ENCODE measurements at places on chromosomes 6 and 20.
A peak's percentile ranks its signal among the peaks of the same experiment; 100 is the strongest.

DNA sequence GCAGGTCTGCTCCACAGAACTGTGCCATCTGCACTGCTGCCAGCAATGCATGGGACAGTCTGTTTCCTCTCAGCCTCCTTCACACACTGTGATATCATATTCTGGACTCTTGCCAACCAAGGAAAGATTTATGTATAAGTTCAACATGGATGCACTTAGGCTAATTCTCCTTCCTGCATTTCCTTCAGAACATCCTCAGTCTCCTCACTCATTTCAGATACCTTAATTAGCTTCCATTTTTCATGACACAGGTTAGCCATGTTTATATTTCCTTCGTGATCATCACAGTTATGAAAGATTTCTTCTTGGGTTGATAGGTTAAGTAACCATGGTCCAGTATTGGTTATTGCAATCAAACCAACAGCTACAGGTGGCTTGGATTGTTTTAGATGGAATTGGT lies 46.4 kb upstream of the DDR1 start:
- no peak for DNase-seq

DNA sequence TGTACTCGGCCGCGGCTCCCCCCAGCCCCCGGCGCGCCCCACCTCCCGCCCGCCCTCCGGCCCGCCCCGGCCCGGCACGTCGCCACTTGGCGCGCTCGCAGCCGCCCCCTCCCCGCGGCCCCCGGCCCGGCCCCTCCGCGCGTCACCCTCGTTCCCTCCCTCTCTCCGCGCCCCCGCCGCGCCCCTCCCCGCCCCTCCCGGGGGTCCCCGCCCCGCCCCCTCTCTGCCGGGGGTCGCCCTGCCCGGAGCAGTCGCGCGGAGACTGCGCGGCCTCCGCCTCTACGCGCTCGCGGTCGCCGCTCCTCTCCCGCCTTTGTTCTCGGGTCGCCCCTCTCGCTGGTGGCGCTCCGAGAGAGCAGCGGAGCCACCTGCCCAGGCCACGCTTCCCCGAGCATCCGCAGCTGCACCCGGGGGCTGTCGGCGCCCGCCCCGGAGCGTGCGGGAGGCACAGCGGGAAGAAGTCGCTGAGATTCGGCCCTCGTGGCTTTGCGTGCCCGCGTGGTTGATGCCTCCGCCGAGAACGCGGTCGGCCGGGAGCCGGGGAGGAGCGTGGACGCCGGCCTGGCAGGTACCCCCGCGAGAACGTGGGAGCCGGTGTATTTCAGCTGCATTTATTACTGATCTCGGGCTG lies at the start of gene PHF10:
Gene PHF10, minus strand, starts transcription at position 7 of the 631 bp plus-strand sequence. CDS start 569 bp downstream, outside the sequence.
- DNase-seq: peak; percentile 41

DNA sequence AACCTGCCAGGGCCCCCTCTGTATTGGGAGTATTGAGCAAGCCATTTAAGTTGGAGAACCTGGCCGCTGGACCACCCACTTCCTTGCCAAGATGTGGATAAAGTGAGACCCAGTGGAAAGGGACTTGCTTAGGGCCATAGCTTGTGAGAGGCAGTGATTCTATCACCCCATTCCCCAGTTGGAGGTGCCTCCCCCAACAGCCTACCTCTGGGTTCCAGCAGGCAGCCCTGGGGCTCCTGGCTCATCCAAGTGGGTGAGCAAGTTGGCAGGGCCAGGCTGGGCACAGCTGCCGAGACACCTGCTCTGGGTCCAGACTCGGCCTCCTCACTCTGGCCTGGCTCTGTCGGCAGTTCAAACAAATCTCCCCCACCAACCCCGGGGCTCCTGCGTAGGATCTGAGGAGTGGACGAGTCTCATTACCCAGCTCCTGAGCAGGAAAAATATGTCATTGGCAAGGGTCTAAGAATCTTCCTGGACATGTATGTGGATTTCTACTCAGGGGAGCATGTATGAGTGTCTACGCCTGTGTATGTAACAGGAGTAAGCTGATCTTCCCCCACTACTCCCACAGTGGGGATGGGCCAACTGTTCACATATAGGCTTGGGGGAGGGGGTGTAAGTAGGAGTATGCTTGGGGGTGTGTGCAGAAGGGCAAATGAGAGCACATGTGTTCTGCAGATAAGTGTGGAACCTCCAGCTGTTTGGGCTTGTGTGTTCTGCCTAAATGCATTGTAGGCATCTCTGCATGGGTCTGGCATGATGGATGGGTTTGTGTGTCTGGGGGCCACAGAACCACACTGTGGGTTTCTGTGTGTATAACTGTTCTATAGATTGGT lies 1.9 kb downstream of the ID1 start:
- no peak for DNase-seq

GRCh38 chr20:2246069-2246491 lies 49.7 kb upstream of the TGM3 start:
- no peak for DNase-seq

- DNase-seq: no peak
Observed at GRCh38 chr6:53290537-53291510, 57.9 kb downstream of the ELOVL5 start.

DNA sequence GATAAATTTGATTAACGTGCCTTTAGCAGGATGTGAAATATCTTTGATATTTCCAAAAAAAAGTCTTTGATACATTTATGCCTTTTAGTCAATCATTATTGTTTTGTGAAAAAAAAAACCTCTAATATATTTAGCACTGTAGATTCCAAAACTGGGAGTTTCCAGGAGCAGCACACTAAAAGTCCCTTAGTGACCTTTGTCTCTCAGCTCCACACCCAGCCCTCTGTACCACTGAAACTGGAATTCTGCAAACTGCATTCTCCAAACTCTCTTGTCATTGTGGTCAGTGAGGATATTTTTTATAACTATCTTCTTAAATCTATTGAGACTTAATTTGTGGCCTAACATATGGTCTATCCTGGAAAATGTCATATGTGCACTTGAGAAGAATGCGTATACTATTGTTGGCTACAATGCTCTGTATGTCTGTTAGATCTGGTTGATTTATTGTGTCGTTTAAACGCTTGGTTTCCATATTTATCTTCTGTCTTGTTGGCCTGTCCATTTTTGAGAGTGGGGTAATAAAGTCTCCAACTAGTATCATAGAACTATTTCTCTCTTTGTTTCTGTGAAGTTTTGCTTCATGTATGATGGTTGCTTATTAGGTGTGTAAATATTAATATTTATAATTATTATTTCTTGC lies 73.2 kb upstream of the CNKSR3 start:
- no peak for DNase-seq

- no peak for DNase-seq
Observed at GRCh38 chr20:45301824-45302271, 4.8 kb upstream of the RBPJL start.
